ENCODE measurements at places on chromosomes 7 and 10.

GRCh38 chr10:103580430-103580829, 86.9 kb downstream of the NEURL1 start:
- no peak for DNase-seq

DNA sequence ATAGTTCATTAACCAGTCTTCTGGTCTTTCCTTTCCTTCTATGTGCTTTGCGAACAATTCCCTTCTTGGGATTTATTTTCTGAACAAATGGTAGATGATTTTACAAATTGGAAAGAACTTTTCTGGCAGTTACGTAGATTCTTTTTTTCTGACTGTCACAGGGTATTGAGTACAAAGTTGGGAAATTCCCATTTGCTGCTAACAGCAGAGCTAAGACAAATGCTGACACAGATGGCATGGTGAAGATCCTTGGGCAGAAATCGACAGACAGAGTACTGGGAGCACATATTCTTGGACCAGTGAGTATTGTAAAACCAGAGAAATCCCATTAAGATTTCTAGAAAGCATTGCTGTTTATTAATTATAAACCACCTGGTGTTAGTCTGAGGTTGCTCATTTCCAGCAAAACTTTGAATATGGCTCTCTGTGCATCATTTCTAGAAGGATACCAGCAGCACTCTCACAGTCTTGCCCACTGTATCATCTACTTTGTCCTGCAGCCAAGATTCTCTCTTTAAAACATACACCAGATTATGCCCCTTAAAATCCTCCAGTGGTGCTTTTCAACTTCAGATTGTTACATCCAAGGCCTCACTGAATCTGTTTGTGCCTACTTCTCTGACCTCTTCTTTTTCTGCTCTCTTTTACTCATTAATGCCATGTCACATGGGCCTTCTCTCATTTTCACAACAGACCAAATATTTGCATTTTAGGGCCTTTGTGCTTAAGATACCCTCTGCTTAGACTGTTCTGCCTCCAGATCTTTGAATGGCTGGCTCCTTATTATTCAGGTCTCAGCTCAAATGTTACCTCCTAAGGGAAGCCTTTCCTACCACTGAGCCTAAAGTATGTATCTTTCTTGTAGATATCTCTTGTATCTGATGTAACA, 27.0 kb downstream of the DLD start:
- DNase-seq, result no peak

DNA sequence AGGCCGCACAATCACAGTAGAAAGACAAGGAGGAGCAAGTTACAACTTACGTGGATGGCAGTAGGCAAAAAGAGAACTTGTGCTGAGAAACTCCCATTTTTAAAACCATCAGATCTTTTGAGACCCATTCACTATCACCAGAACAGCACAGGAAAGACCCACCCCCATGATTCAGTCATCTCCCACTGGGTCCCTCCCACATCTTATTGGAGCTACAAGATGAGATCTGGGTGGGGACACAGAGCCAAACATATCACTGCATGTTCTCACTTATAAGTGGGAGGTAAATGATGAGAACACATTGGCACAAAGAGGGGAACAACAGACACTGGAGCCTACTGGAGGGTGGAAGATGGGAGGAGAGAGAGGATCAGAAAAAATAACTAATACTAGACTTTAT, 32.4 kb downstream of the NOLC1 start:
- no peak for DNase-seq

DNA sequence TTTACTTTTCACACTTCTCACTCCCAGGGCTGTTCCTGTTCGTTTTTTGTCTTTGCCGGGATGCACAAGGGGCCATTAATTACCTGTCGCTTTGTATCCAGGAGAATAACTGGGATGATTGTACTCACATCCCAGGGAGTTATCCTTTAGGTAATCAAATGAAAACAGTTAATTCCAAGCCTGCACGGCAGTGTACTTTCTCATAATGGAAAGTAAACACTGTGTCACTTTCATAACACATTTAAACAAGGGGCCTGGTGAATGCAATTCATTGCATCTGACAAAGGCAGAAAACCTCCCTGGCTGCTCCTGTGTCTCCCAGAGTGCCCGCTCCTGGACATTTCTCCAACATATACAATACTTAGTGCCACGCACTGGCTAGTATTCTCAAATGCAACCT, 138.7 kb upstream of the CELF2 start:
- no peak for DNase-seq

DNA sequence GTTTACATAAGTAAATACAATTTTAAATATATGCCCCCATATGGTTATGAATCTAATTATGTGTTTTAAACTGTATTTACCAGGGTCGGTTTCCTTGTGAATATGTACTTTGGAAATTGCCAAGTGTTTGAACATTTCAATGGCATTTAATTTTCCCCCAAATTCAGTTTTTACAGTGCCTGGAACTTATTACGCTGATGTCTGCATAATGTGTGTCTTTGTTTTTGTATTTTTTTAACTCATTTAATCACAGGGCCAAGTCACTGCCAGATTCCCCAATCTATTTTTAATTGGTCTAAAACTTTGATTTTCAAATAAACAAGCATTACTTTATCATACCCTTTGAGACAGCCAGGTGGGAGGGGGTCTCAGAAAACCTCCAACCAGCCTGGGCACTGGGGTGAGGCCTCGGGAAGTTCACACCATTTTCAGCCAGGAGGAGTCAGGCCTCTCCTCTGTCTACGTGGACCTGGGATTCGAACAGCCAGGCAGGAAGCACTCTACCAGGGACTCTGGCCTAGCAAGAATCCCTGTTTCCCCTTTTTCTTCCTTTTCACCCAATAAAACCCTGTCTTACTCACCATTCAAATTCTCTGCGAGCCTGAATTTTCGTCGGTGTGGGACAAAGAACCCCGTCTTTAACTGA, 151.5 kb upstream of the COL1A2 start:
- DNase-seq, result no peak

GRCh38 chr10:77159538-77160110, 478.0 kb downstream of the KCNMA1 start:
- DNase-seq, result no peak

- DNase-seq, result no peak
Observed at GRCh38 chr10:15719899-15720634, at the start of gene ITGA8. Gene ITGA8 (minus strand): TSS chr10:15719922. CDS start chr10:15719771, 151 bp downstream.

DNA sequence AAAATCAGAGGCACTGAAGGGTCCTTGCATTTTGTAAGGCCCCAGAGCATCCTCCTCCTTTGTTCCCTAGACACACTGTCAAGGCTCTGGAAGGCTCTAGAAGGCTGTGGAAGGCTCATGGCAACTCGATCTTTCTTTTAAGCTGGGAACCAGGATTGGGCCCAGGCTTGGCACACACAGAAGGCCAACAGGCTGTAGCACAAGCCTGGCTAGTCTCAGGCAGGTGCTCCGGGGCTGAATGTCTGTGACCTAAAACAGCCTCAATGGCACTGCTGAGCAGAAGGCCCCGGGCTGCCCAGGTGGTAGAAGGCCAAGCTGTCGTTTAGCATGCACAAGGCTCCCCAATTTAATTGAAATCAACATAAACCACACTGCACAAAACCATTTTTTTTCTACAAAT, 55.7 kb downstream of the PRKAG2 start:
- DNase-seq, result no peak

GRCh38 chr10:29862923-29863614, 196.3 kb downstream of the JCAD start:
- no peak for DNase-seq

DNA sequence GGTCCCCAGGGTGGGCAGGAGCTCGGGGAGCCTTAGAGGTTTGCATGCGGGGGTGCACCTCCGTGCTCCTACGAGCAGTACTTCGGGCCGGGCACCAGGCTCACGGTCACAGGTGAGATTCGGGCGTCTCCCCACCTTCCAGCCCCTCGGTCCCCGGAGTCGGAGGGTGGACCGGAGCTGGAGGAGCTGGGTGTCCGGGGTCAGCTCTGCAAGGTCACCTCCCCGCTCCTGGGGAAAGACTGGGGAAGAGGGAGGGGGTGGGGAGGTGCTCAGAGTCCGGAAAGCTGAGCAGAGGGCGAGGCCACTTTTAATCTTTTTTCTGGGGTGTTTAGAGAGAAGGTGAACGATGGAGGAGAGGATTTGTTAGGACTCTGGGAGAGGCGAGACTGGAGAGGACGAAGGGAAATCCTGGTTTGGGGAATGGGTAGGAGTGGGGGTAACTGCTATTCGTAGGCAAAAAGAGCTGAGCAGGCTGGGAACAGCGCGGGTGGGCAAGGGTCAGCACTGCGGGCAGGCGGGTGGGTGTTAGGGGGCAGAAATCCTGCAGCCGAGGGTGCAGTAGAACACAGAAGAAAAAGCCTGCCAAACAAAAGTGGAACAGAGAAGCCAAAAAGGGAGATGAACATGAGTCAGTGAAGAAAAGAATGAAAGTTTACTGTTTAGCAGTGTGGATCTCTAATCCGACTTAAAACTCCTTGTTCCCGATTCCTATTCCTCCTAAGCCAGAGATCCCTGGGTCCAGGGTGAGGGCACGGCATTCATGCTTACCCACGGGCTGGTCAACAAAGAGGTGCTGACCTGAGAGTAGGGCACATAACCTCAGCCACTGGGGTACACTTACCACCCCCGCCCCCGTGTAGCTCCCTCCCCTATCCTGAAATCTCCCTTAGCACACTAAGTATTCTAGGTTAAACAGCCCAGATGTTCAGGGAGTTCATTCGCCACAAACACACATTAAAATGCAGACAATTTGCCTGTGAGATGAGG, 26.9 kb downstream of the PRSS2 start:
- DNase-seq, result no peak

- no peak for DNase-seq
Observed at GRCh38 chr7:79340212-79340611, 113.3 kb downstream of the MAGI2 start.

DNA sequence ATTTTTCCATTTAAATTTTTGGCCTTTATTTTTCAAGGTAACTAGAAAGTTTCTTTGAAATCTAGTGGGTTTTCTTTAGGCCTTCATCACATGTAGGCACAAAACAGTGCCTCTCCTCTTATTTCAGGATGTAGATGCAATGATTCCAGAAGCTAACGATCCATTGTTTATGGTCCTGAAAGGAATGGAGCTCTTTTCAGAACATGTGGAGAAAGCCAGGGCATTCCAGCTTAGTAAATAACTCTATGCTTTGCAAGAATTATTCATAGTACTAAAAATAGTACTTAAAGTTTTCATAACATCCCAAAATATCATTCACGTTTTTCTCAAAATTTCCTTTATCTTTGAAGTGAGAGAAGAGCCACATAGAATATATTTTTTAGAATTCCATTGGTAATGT, 91.3 kb downstream of the DYNC1I1 start:
- DNase-seq, result no peak

DNA sequence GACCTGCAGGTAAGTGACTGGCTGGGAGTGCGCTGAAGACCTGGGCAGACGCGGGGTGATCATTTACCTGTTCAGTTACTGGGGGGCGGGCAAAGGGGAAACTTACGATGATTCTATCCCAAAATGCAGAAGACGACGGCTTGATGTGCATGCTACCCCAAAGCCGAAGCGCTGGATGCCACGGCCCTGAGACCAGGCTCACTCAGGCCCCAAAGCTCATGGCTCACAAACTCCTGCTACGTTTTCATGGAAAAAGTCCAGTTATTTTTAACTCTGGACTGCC, 200.6 kb downstream of the DIP2C start:
- DNase-seq, result no peak

DNA sequence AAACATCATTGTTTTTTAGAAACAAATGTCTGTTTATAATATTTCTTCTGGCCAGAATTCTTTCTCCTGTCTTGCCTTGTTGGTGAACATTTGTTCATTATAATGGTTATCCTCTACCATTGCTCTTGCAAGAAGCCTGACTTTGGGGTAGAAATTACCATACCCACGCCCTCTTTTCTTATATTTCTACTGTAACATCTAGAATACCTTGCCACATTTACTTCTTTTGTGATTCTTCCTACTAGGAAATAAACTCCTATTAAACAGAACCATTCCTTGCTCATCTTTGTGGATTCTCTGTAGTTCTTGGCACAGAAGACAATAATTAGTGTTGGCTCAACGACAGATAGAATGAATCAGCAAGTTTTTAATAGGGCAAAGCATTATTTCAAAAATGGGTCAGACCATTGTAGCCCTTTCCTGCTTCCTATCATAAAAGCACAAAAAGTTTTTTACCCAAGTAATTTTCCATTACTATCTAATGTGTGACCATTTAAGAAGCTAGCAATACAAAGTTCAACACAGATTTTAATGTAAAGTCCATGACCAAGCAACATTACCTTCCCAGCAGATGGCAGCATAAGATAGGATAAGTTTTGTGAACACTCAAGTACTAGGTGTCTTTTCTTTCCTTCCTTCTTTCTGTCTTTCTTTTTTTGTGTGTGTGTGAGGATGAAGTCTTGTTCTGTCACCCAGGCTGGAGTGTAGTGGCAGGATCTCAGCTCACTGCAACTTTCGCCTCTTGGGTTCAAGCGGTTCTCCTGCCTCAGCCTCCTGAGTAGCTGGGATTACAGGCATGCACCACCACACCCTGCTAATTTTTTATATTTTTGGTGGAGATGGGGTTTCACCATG, 270.4 kb downstream of the HGF start:
- no peak for DNase-seq

- no peak for DNase-seq
Observed at GRCh38 chr10:81978238-81978637, 103.2 kb downstream of the NRG3 start.

- DNase-seq, result peak; percentile 35
Observed at GRCh38 chr7:47783456-47784223, 164.6 kb downstream of the PKD1L1 start.

- DNase-seq, result no peak
Observed at GRCh38 chr10:110067960-110068770, 60.4 kb downstream of the ADD3 start.

DNA sequence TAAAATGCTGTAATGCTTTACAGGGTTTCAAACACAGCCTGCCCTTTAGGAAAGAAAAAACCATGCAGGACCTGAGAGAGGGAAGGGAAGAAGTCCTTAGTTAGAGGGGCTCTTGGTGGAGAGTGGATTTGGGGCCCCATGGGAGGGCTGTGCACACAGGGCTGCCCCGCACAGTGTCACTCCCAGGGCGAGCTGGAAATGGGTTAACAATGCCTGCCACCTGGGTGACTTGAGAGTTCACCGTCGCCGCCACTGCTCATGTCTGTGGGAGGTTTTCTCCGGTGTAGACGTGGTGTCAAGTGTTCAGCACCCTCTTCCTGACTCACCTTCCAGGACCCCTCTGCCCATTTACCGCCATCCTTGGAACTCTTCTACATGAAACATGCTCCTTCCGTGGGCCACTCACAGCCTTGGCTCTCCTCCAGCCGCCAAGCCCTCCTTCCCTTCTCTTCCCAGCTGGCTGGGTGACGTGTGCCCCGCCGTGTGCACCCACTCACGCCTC, 686.4 kb downstream of the SDK1 start:
- no peak for DNase-seq

- no peak for DNase-seq
Observed at GRCh38 chr7:150891740-150892139, 39.4 kb downstream of the AOC1 start.

DNA sequence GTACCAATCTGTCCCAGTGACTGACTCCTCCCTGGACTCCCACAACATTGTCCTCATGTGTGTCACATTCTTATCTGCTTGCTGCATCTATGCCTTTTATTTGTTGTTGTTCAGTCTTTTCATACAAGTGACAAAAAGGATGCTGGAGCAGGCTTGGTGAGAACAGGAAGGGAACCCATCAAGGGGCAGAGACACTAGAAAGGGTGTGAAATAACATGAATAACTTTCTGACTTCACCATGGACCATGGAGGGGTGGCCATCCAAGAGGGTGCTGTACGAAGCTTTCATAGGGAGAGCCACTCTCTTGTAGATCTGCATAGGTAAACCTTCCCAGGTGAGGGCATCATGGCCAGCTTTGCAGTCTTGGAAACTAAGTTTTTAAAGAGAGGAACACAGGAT, 14.5 kb downstream of the GIMAP8 start:
- DNase-seq, result no peak
